ENCODE measurements at places on chromosomes 2 and 18.

- DNase-seq = no peak
Measured at GRCh38 chr18:27887287-27887686, 289.6 kb downstream of the CDH2 start.

DNA sequence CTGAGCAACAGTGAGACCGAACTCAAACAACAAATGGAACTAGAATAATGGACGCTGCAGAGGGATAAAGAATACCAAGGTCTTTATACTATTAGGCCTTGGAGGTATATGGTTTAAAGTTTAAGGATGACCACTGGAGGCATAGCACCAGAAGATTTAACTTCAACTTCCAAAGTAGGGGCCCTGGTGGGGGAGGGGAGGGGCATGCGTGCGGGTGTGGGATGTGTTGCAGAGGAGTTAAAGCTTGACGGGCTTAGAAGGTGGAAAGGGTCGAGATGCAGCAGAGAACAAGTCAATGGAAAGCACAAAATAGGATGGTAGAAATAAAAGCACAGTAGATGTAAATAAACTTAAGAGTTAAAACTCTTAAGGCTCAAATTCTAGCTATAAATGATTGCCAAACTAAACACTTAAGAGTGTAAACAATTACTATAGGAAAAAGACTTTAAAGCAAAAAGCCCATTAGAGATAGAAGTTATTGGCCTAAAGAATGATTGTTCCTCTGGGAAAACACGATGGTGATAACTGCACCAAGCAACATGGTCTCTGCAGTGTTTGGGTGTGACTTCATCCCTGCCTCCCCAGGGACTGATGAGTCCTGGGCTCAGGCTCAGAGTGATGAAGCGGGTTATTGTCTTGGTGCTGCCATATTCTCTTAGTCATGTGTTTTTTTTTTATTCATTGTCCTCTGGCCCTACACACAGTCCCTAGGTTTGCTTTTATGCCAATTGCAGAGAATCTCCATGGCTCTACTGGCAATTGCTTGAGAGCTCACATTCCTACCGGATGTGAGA is 13.0 kb downstream of the RRM2 start:
- DNase-seq = no peak

- no peak for DNase-seq
Measured at GRCh38 chr18:78639006-78639950, 340.3 kb upstream of the SALL3 start.

DNA sequence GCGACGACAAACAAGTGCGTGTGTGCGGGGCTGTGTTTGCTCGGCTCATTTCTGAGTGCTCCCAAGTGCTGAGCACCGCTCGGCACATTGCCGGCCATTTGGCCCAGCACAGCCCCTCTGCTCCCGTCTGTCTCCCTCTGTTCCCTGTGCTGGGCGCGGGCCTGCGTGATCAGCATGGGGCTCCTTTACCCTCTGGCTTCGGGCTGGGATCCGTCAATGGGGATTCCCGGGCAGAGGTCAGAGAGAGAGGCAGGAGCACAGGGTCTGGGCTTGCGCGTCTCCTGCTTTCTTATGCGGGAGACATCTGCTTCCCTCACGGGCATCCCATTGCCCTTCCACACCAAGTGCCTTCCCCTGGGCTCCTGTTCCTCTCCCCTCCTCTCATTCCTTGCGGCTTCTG is 234.0 kb downstream of the ACKR3 start:
- no peak for DNase-seq

GRCh38 chr18:12282442-12283039 is 25.5 kb upstream of the TUBB6 start:
- DNase-seq = peak; percentile 70

GRCh38 chr2:218343591-218343990 is 13.1 kb upstream of the CATIP start:
- DNase-seq = peak; percentile 74

DNA sequence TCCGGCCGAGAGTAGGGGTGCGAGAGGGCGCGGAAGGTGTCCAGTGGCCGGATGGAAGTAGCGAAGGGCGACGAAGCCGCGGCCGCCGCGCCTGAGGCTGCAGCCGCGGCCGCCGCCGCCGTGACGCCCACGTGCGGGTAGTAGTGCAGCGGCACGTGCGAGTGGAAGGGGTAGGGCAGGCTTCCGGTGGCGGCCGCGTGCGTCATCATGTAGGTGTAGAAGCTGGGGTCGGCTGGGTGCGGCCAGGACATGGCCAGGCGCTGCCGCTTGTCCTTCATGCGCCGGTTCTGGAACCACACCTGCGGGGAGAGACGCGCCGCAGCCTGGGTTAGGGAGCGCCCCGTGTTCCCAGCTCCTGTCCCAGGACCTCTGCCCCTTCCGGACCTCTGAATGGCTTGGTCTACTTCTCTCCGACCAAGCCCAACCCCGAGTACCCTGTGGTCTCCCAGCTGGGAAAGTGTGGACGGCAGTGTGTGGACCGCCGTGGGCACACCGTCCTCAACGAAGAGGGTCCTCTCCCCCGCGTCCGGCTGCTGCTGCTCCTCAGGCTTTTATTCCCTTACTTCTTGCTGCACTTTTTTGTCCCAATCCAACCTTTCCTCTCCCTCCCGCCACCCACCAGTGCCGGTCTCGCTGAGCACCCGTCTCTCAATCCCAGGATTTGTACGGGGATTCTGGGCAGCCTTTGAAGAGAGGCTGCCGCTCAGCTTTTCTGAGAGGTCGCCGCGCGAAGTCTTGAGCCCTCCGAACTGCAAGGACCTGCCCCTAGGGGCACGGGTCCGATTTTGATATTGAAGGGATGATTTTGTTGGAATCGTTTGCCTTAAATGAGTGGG is 3.0 kb downstream of the EVX2 start:
- DNase-seq = no peak

- DNase-seq = no peak
Measured at GRCh38 chr2:219886615-219887014, 259.2 kb downstream of the SLC4A3 start.

DNA sequence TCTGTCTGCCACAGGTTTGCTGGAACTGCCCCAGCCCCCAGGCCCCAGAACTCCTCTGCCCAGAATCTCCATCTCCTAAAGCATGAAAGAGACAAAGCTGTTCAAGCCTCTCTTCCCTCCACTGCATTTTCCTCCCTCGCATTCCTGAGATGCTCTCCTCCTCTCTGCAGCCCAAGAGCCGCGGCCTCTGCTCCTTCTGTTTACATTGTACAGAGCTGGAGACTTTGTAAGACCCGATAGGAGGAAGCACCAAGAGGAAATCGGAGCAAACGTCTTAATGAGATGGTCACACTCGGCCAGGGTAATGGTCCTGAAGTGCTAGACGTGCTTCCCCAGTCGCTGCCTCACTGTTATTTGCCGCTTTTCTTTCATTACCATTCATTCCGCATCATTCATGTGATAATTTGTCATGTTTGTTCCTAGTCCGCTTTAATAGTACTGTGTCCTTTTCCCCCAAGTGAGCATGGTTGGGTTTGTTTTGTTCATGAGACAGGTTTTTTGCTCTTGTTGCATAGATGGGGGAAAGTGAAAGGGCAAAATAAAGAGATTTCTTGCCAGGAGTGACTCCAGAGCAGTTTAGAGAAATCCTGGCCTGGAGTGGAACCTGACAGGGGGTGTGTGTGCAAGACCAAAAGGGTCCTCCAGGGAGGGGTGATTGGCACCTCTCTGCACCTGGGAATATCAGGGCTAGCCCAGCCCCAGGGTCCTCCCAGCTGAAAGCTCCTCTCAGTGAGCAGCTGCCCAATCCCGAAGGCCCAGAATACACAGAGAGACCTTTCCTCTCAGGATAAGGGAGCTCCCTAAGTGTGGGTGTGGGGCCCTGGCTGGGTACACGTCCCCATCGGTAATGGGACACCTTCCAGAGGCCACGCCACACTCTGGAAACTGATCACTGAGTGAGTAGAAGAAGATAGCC is 44.9 kb upstream of the ID2 start:
- peak; percentile 64 for DNase-seq

DNA sequence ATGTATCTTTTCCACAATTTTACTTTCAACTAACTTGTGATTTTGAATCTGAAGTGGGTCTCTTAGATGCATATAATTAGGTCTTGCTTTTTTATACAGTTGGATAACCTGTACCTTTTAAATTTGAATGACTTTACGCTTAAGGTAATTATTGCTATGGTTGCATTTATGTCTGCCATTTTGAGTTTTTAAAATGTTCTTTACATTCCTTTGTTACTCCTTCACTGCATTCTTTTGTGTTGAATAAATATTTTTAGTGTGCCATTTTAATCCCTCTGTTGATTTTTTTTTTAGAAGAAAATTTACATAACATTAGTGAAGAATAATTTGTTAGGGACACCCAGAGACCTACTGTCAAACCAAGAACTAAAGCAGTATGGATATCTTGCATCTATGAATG is 65.3 kb downstream of the BIRC6 start:
- DNase-seq = no peak

- peak; percentile 36 for DNase-seq
Measured at GRCh38 chr2:223727562-223727961, 109.8 kb downstream of the AP1S3 start.

GRCh38 chr2:213995400-213996105 is 415.3 kb upstream of the VWC2L start:
- peak; percentile 69 for DNase-seq

DNA sequence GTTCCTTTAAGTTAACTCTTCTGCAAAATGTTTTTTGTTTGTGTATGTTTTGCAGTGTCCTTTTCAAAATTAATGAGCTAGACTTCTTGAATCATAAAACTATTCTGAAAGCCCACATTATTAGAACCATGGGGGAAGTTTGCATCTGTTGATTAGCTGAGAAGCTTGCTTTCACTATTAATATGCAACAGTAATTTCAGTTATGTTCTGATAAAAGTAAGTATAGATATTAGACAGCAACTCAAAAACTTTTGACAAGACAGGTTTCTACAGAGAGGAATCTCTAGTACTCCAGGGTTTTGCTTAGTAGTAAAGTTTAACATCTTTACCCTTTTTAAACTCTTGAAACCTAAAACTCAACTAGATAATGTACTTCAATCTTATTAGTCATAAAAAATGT is 147.8 kb downstream of the UBE2E3 start:
- no peak for DNase-seq

DNA sequence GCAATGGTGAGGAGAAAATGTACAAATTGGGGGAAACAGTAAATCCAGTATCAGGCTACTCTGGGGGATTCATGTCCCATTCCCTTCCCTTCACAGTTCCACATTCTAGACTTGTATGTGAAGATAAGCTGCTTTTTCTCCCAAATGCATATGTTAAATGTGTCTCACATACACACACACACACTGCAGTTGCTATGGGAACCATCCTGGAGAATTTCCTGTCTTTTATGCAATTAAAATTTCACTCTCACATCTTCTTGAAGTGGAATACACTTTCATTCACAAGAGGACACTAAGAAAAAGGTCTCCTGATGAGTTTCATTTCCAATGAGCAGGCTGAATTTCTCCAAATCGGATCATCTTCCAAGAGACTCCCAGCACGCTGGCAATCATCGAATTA is 366.0 kb downstream of the LRATD1 start:
- DNase-seq = no peak

- DNase-seq = no peak
Measured at GRCh38 chr2:72998234-72998651, 73.3 kb downstream of the SFXN5 start.

DNA sequence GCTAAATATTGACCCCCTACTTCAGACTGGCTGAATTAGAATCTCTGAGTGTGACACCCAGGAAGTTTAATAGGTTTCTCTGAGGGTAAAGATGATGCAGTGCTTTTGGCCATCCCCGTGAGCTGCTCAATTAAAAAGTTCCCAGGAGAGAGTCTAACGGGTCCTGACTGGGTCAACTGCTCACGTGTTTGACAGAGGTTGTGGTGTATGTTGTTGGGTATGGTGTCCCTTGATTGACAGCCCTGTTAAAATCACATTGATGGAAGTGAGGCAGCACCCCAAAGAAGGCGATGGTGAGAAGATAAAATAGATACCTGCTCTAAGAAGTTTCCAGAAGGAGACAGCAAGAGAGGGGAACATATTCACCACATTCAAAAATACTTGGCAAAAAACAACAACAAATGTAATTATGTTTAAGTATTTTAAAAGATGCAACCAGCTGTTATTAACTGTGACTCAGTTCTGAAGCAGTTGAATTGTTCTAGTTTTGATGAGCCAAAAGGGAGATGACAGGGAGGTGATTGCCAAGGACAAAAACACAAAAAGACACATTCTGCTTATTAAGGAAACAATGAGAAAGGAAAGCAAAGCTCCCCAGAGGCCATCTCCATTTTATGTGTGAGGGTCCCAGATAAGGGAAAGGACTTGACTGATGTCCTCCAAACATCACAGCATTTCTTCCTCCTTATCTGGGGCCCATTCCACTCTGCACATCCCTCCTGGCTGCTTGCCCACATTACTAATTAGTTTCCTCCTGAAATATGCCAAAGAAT is 11.5 kb upstream of the GMCL1 start:
- DNase-seq = no peak

- no peak for DNase-seq
Measured at GRCh38 chr2:147025646-147026585, 818.9 kb upstream of the ACVR2A start.

DNA sequence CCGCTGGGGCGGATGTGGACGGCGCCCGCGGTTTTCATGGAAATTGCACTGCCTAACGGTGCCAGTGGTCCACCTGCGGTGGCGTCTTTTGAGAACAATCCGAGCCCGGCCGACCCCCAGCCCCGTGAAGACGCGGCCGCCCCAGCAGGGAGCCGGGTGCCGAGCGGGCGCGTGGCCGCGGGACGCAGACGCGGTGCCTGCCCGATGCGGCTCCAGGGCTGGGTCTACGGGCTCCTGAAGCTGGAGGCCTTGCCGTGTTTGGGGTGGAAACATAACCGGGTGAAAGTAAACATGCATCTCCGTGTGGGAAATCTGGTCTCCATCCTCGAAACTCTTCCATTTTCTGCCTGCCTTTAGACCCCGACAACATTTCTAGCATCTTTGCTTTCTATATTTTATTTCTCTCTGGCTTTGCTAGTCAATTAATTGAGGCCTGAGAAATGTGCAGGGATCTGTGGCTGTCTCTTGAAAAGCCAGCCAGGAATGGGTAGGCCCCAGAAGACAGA is 572 bp downstream of the INPP4A start:
- DNase-seq = peak; percentile 63

DNA sequence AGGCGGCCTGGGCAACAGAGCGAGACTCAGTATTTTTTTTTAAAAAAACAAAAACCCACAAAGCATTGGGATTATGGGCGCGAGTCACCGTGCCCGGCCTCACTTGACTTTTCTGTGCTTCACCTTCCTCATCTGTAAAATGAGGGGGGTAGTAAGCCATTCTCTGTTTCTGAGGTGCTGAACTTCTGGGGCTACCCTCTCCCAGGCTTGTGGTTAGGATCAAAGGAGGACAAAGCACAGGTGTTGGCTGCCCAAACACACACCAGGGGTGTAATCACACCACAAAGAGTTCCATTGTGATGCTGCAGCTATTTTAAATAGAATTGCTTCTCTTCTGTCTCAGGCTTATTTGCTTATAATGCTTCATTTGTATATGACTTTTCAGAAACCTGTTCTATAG is 35.8 kb upstream of the INHBB start:
- no peak for DNase-seq

GRCh38 chr2:151241224-151241623 is 20.4 kb downstream of the RBM43 start:
- no peak for DNase-seq

Data from AG08396 (cell line).